ENCODE measurements at places on chromosomes 12 and 14.

GRCh38 chr12:93708952-93709351, 31.8 kb downstream of the CRADD start:
- DNase-seq = peak; percentile 24

GRCh38 chr12:113634474-113634873, 162.8 kb upstream of the LHX5 start:
- no peak for DNase-seq

GRCh38 chr12:42575717-42576116, 13.8 kb downstream of the PRICKLE1 start:
- no peak for DNase-seq

GRCh38 chr14:71416392-71416791, 509.1 kb downstream of the PCNX1 start:
- no peak for DNase-seq

DNA sequence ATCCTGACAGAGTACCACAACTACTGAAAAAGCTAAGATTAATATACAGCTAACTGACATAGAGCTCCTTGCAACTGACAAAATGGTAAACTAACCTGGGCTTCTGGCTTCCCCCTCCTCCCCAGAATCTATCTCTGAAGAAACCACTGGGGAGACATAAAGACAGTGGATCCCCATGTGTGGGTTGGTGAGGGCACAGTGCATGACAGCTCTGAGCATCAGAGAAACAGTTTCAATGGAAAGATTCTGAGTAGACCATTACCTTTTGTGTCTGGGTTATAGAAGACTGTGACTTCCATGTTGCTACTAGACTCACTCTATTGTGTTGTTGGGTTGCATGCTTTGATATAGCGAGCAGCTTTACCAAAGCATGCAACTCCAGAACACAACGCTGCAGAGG, 247.4 kb downstream of the EFCAB11 start:
- no peak for DNase-seq

GRCh38 chr12:57096748-57097553, 8.0 kb downstream of the NAB2 start:
- no peak for DNase-seq

DNA sequence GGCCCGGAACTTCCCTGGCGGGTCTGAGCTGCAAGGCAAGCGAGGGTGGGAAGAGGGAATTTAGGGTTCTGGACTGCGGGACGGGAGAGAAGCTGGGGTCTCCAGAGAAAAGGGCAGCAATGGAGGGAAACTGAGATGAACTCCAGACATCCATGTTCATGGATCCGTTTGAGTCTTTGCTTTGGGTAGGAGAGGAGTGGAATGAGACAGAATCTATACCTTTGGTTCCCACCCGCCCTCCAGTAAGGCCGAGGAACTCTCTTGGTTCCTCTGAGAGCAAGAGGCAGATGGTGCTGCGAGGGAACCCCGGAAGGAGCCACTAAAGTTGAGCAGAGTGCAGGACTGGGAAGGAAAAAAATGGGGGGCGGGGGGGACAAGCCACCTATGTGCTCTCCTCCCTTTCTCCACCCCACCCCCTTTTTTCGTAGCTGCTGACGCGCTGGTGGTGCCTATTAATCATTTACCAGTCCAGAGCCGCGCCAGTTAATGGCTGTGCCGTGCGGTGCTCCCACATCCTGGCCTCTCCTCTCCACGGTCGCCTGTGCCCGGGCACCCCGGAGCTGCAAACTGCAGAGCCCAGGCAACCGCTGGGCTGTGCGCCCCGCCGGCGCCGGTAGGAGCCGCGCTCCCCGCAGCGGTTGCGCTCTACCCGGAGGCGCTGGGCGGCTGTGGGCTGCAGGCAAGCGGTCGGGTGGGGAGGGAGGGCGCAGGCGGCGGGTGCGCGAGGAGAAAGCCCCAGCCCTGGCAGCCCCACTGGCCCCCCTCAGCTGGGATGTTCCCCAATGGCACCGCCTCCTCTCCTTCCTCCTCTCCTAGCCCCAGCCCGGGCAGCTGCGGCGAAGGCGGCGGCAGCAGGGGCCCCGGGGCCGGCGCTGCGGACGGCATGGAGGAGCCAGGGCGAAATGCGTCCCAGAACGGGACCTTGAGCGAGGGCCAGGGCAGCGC, 1.2 kb downstream of the SSTR1 start:
- peak; percentile 21 for DNase-seq

DNA sequence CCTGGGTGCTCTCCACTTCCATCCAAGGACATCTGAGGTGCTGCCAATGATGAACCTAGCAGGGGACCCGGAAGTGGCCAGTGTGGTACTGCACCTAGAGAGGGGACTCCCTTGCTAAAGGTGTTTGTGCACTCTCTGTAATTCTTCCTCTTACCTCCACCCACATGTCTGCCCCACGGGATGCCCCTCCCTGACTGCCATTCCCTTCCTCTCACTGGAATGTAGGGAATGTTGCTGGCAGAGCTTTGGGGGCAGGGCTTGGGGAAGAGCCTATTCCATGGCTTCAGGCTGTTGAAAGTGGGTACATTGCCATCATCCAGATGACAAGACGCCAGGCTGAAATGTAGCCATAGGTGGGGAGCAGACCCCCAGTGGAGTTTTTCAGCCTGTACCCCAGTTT, 153.2 kb downstream of the SMOC1 start:
- DNase-seq = no peak

- DNase-seq = no peak
Observed at GRCh38 chr12:60230056-60230455, 634.2 kb downstream of the SLC16A7 start.

GRCh38 chr12:57817261-57817989, 1.1 kb downstream of the AVIL start:
- no peak for DNase-seq

DNA sequence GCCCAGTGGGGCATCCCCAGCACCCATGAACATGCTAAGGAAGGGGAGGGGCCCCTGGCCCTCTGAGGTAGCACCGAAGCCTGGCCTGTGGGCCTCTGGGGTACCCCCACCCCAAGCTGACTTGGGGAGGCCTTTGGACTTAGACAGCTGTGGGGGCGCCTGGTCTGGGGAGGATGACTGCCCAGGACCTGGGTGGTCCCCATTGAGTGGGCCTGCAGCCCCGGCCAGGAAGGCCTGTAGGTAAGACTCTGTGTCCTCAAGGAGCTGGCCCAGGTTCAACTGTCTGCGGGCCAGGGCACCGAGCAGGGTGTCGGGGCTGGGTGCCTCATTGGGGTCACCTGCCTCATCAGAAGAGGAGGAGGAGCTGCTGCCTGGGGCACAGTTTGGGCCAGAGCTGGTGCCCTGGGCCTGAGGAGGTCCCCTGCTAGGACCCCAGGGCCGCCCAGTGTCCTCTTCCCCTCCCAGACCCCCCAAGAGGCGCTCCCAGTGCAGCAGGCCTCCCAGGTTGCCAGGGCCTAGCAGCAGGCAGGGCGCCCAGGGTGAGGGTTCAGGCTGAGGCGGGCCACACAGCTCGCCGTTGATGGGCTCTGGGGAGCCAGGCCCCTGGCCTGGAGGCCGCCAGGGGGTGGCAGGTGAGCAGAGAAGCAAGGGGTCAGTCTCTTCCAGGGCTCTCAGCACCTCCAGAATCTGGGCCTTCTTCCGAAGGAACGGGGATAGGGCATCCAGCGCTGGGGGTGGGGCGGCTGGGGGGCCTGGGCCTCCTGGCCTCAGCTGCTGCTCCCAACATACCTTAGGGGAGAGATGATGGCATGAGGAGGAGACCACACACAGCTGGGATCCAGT, 31.4 kb downstream of the NCKAP5L start:
- DNase-seq = no peak

DNA sequence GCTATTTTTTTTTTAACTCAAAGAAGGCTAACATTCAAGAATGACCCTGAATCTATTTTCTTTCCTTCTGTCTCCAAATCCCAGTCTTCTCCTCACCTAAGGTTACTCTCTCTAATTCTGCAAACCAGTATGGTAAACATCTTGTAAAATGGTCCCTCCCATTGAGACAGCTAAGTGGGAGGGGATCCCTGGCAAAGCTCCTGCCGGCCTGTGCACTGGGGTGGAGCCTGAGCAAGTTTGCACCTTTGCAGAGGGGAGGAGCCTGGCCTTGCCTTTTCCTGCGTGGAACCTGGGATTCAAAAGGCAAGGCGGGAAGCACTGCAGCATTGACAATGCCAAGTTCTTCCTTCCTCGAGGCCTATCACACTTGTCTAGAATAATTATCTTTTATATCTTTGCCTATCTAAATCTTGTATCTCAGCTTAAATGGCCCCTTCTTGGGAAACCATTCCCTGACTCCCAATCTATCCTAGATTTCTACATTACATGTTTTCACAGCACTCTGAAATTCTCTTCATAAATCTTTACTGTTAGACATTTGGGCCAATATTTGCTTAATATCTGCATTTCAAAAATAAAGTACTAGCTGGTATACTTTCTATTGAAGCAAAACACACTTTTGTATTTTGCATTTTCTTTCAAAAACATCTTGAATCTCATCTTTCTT, 83.0 kb downstream of the EPS8 start:
- DNase-seq = no peak

- DNase-seq = peak; percentile 81
Observed at GRCh38 chr14:95196268-95196667, 38.9 kb upstream of the DICER1 start.

DNA sequence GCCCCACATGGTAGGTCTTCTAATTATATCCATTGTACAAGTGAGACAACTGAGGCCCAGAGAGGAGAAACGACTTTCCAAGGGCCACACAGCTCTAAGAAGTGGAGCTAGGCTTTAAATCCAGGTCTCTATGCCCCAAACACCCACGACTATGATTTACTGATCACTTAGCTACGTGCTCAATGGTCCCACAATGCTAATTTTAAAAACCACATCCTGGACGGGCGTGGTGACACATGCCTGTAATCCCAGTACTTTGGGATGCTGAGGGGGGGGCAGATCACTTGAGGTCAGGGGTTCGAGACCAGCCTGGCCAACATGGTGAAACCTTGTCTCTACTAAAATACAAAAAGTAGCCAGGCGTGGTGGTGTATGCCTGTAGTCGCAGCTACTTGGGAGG, 8.4 kb upstream of the MLEC start:
- no peak for DNase-seq

GRCh38 chr14:96792591-96792990, 4.6 kb upstream of the VRK1 start:
- no peak for DNase-seq

DNA sequence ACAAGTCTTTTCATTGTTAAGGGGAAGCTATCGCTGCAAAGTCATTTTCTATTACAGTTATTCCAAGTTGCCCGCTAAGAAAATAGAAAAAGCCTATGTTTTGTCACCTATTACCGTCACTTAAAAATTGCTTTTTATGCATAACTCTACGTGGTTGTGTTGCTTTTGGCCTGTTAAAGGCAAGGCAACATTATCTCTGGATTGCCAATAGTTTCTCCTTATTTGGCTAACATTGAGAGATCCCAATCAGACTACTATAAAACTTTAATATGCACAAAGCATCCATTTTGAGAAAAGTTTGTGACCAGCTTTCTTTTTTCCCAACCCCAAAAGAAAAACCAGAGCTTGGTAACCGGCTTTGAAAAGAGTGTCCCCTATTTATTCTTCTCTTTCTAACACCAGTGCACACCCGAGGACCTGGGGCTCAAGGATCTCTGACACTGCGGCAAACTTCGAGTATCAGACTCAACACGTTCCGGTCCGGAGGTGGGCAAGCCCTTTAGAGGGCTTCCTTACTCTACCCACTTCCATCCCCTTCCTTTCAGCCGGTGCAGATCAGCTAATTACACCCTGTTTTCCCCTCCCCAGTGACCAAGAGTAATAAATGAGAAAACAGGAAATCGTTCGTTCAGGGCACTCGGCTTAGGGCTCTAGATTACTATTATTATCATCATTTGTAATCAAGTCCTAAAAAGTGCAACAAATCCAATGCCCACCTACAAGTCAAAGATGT, 1.2 kb downstream of the PPP1R12A start:
- DNase-seq = peak; percentile 54

DNA sequence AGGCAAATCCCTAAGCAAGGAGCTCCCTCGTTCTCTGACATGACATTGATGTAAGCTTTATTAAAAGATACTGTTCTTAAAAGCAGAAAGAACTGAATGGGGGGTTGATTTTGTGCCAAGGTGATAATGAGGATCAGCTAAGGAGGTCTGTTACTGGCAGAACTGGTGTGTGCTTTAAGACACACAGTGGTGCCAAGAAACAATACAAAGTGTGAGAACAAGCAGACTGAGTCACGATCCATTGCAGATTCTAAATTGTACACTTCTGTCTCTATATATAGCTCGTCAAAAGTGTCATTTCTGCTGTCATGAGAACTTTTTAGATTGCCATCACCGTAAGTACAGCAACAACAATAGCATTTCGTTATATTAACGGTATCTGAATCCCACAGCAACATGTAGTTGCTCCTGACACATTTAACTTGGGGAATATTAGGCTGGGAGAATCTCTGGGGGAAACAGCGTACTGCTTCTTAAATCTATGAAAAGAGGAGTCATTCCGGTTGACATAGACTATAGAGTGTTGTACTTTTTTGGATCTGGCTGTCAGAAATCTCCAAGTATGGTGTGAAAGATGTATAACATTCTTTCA, 151.3 kb upstream of the PRKD1 start:
- DNase-seq = no peak

DNA sequence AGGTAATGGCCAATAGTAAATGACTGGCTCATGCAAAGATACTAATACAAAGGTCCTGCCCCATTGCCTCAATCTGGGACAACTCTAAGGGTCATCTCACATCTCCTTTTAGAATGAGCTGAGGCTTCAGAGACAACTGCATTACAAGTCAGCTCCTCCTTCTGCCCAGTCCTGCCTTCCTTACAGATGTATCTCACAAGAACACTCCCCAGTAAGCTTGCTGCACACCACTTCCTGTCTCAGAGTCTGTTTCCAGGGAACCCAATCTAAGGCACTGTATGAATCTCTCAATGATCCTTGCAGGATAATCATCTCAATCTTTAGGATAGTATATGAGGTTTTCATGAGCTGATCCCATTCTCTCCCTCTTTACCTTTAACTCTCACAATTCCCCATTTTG, 57.8 kb upstream of the ZDHHC17 start:
- DNase-seq = peak; percentile 67

DNA sequence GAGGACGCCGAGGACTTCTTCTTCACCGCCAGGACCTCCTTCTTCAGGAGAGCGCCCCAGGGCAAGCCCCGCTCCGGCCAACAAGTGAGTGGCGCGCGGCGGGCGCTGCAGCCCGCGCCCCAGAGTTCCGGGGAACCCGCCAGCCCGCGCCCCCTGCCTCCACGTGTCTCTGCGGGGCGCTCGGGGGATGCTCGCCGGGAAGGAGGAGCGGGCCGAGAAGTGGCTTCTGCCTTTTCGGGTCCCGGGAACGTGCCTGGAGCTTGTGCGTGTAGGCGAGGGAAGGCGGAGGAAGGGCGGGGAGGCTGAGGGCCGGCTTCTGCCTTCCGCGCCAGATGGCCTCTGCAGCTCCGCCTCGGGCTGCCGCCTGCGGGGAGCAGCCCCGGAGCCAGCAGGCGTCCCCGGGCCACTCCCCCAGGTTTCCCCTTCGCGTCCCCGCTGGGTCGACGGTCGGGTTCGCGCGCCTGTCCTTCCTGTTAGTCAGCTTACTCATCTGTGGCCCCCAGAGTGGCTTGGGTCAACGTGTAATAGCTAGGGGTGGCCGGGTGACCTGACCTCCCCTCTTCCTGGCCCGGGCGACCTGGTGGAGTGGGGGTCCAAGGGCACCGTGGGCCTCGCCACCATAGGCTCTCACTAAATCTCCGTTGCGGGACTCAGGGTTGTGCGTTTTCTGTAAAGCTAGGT, 505 bp downstream of the RASSF3 start:
- peak; percentile 85 for DNase-seq

Data from hematopoietic multipotent progenitor cell treated with erythropoietin and hydrocortisone succinate and interleukin-3 and kit ligand, for 4 days (in vitro differentiated cells).